Body of pancreas (tissue), 4 donors: ENCODE measurements at places on chromosomes 6 and 20.

- H3K4me3 ChIP-seq = no peak overlapping the region
- no peaks in the 10 kb centered on the region for H3K36me3 ChIP-seq
- DNase-seq = no peak
- peaks cover 31% of the 10 kb centered on the region for H3K4me1 ChIP-seq
Measured at GRCh38 chr6:6997263-6998193, 110.2 kb upstream of the RREB1 start.

GRCh38 chr20:23305098-23305497 is 45.5 kb upstream of the NXT1 start:
- H3K36me3 ChIP-seq = no peaks in the 10 kb centered on the region
- DNase-seq = no peak
- H3K27ac ChIP-seq = no peak overlapping the region
- H3K27me3 ChIP-seq = no peaks in the 10 kb centered on the region

GRCh38 chr20:58168843-58169242 is 59.6 kb downstream of the ANKRD60 start:
- H3K27me3 ChIP-seq = no peaks in the 10 kb centered on the region
- no peaks in the 10 kb centered on the region for H3K4me1 ChIP-seq
- H3K27ac ChIP-seq = no peak overlapping the region
- H3K4me3 ChIP-seq = no peak overlapping the region

DNA sequence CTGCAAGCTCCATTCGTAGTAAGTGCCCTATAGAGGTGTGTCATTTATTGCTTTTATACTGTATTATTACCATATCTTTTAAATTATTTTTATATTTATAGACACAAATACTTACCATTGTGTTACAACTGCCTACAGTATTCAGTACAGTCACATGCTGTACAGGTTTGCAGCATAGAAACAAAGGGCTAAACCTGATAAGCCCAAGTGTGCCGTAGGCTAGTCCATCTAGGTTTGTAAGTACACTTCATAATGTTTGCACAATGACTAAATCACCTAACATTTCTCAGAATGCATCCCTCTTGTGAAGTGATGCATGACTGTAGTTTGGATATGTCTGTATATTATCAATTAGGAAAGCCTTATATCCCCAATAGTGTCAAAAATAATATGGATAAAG is 122.8 kb downstream of the CLVS2 start:
- no peaks in the 10 kb centered on the region for H3K27me3 ChIP-seq
- H3K27ac ChIP-seq = no peak overlapping the region
- H3K4me3 ChIP-seq = no peak overlapping the region
- no peaks in the 10 kb centered on the region for H3K4me1 ChIP-seq

DNA sequence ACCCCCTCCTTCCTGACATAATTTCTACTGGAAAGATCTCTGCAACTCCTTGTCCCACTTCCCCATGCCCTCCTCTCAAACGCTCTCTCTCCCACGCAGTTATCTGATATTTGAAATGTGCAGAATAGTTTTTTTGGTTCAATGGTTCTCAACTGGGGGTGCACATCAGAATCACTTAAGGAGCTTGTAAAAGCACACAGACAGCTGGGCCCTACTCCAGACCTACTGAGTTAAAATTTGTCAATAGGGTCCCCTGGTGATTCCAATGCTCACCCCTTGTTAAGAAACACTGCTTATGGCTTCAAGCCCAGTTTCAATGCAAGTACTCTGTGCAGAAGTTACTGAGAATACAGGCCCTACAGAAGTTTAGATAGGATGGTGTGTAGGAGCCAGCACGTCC is 45.2 kb upstream of the KCNK16 start:
- H3K36me3 ChIP-seq = no peaks in the 10 kb centered on the region
- no peak for DNase-seq
- no peak overlapping the region for H3K27ac ChIP-seq
- no peaks in the 10 kb centered on the region for H3K4me1 ChIP-seq
- H3K27me3 ChIP-seq = no peaks in the 10 kb centered on the region

- peaks cover 15% of the 10 kb centered on the region for H3K4me1 ChIP-seq
- H3K27me3 ChIP-seq = no peaks in the 10 kb centered on the region
- no peak overlapping the region for H3K4me3 ChIP-seq
- peaks cover 18% of the 10 kb centered on the region for H3K36me3 ChIP-seq
- no peak overlapping the region for H3K27ac ChIP-seq
- DNase-seq = no peak
Measured at GRCh38 chr20:44422083-44422482, 53.6 kb upstream of the TTPAL start.

DNA sequence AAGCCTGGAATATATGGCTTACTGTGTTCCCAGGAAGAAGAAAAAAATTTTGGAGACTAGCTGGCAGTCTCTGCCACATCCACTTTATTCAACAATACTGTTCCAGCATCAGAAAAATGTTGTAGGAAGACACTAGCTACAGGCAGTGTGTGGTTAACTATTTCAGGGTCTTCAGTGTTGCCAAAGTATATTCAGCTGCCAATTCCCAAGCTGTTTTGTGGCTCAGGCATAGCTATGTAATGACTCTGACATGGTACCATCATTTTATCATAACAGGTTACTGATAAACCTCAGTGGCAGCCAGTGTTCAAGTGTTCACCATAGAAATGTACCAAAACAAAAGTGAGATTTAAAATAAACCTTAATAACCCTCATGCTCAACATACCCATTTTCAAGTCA is 503.1 kb downstream of the ADGRB3 start:
- H3K36me3 ChIP-seq = no peaks in the 10 kb centered on the region
- no peak overlapping the region for H3K4me3 ChIP-seq
- H3K27me3 ChIP-seq = no peaks in the 10 kb centered on the region
- H3K4me1 ChIP-seq = no peaks in the 10 kb centered on the region
- DNase-seq = no peak

DNA sequence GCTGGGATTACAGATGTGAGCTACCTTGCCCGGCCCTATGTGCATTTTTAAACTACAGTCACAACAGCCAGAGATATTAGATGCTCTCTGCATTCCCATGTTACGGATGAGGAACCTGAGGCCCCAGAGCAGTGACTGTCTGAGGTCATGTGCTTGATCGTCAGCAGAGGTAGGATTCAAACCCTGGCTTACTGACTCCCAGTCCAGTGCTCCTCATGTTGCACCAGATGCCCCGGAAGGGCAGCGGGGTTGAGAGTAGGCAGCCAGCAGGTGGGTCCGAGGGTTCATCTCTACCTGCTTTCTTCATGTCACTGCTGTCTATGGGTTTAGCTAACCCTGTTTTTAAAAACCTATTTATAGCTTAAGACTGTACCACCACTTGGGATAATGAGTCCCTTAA is 9.3 kb upstream of the ZNF335 start:
- DNase-seq = no peak
- H3K4me1 ChIP-seq = no peaks in the 10 kb centered on the region
- H3K27ac ChIP-seq = no peak overlapping the region
- H3K27me3 ChIP-seq = no peaks in the 10 kb centered on the region
- H3K4me3 ChIP-seq = no peak overlapping the region

DNA sequence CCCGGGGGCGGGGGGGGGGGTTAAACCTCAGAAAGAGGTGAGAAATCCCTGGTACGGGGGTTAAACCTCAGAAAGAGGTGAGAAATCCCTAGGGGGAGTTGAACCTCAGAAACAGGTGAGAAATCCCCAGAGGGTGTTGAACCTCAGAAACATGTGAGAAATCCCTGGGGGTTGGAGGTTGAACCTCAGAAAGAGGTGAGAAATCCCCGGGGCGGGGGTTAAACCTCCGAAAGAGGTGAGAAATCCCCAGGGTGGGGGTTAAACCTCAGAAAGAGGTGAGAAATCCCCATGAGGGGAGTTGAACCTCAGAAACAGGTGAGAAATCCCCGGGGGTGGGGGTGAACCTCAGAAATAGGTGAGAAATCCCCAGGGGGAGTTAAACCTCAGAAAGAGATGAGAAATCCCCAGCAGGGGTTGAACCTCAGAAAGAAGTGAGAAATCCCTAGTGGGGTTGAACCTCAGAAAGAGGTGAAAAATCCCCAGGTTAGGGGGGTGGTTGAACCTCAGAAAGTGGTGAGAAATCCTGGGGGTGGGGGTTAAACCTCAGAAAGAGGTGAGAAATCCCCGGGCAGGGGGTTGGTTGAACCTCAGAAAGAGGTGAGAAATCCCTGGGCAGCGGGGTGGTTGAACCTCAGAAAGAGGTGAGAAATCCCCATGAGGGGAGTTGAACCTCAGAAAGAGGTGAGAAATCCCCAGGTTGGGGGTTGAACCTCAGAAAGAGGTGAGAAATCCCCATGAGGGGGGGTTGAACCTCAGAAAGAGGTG is 87.4 kb downstream of the PLG start:
- no peaks in the 10 kb centered on the region for H3K27me3 ChIP-seq
- DNase-seq = no peak
- H3K4me3 ChIP-seq = no peak overlapping the region
- no peaks in the 10 kb centered on the region for H3K4me1 ChIP-seq

DNA sequence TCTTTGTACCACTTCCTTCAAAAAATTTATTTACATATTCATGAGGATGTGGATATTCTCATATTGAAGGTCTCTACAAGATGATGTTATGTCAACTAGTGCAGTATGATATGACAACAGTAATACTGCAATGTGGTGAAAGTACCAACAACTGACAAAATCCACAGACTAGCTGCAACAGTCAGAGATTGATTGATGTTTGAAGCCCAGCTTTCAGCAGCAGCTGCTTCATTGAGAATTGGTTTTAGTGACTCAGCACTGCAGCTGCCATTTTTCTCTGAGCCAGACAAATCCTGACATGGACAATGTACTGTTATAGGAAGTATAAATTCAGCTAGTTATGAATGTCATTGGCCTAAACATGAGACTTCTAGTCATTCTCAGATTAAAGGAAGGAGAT is 53.8 kb downstream of the PKIB start:
- H3K36me3 ChIP-seq = no peaks in the 10 kb centered on the region
- H3K27me3 ChIP-seq = no peaks in the 10 kb centered on the region
- no peak overlapping the region for H3K27ac ChIP-seq
- DNase-seq = peak; percentile 39
- no peak overlapping the region for H3K4me3 ChIP-seq
- H3K4me1 ChIP-seq = no peaks in the 10 kb centered on the region

GRCh38 chr20:24833592-24833991 is 115.5 kb upstream of the CST7 start:
- H3K4me3 ChIP-seq = no peak overlapping the region
- H3K27me3 ChIP-seq = no peaks in the 10 kb centered on the region
- H3K4me1 ChIP-seq = no peaks in the 10 kb centered on the region
- H3K27ac ChIP-seq = no peak overlapping the region
- DNase-seq = no peak

GRCh38 chr6:78844899-78845298 is 22.5 kb upstream of the IRAK1BP1 start:
- H3K27me3 ChIP-seq = no peaks in the 10 kb centered on the region
- no peaks in the 10 kb centered on the region for H3K36me3 ChIP-seq
- H3K4me1 ChIP-seq = peaks cover 14% of the 10 kb centered on the region
- peak overlapping the region; percentile 20 for H3K27ac ChIP-seq
- no peak overlapping the region for H3K4me3 ChIP-seq

- peak; percentile 86 for DNase-seq
- no peak overlapping the region for H3K4me3 ChIP-seq
- no peaks in the 10 kb centered on the region for H3K27me3 ChIP-seq
- H3K4me1 ChIP-seq = no peaks in the 10 kb centered on the region
- H3K27ac ChIP-seq = no peak overlapping the region
Measured at GRCh38 chr20:51595058-51595532, 52.6 kb upstream of the NFATC2 start.

- no peaks in the 10 kb centered on the region for H3K36me3 ChIP-seq
- no peaks in the 10 kb centered on the region for H3K4me1 ChIP-seq
- no peak overlapping the region for H3K27ac ChIP-seq
- no peak overlapping the region for H3K4me3 ChIP-seq
- DNase-seq = no peak
Measured at GRCh38 chr20:48106428-48106827, 321.1 kb upstream of the SULF2 start.

GRCh38 chr6:18126121-18126520 is 3.6 kb upstream of the NHLRC1 start:
- no peaks in the 10 kb centered on the region for H3K36me3 ChIP-seq
- H3K4me1 ChIP-seq = peaks cover 10% of the 10 kb centered on the region
- no peak overlapping the region for H3K4me3 ChIP-seq
- no peak for DNase-seq

- H3K4me3 ChIP-seq = no peak overlapping the region
- no peaks in the 10 kb centered on the region for H3K36me3 ChIP-seq
- no peaks in the 10 kb centered on the region for H3K27me3 ChIP-seq
- no peak for DNase-seq
- H3K4me1 ChIP-seq = no peaks in the 10 kb centered on the region
Measured at GRCh38 chr20:3563133-3563532, 92.3 kb downstream of the ATRN start.

DNA sequence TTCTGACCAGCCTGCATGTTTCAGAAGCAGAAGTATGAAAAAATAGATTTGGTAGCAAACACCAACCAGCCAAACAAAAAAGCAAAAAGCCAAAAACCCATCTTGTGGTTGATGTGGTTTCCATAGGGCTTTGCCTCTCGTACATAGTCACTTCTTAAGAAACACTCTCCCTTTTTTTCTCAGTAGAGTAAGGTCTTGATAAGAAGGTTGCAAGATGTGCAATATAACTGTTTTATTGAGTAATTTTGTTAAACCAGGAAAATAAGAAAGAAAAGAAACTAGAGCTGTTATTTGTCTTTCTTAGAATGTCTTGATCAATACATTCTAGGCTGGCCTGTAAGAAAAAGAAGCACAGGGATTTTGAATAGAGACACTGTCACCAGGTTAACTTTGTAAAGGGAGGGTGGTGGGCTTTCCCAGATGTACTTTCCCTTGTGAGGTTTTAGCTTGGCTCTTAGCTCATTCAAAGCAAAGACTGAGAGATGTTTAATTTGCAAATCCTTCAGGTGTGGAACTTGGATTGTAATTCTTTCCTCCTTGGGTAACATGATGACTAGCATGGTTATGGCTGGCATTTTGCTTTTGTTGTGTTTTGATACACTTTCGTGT is 49.7 kb downstream of the AKAP12 start:
- no peak for DNase-seq
- H3K27ac ChIP-seq = no peak overlapping the region
- no peak overlapping the region for H3K4me3 ChIP-seq
- H3K36me3 ChIP-seq = no peaks in the 10 kb centered on the region
- H3K27me3 ChIP-seq = no peaks in the 10 kb centered on the region

- no peak overlapping the region for H3K4me3 ChIP-seq
- no peak overlapping the region for H3K27ac ChIP-seq
- no peak for DNase-seq
- no peaks in the 10 kb centered on the region for H3K36me3 ChIP-seq
- H3K4me1 ChIP-seq = no peaks in the 10 kb centered on the region
Measured at GRCh38 chr20:37977338-37977737, 55.9 kb downstream of the TTI1 start.

DNA sequence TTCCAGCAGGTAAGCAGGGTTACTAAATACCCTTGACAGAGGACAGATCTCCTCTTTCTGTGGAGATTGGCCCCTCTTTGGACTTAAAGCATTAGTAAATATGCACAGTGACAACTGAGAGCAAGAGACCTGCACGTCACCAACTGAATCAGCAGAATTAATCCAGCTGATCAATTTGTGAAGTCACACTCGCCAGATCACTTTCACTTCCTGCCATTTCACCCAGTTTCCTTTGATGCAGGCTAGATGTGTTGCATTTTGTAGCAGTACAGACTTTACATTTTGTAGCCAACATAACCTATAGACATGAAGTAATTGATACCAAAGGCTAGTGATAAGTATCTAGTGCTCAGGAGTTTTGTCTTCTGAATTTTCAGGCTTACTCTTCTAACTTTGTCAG is 11.9 kb downstream of the SYNE1 start:
- H3K4me3 ChIP-seq = no peak overlapping the region
- no peak overlapping the region for H3K27ac ChIP-seq
- H3K36me3 ChIP-seq = no peaks in the 10 kb centered on the region
- H3K4me1 ChIP-seq = no peaks in the 10 kb centered on the region
- no peak for DNase-seq
- H3K27me3 ChIP-seq = no peaks in the 10 kb centered on the region
